Activated CD8-positive, alpha-beta memory T cell treated with anti-CD3 and anti-CD28 coated beads for 1 hour (primary cell): ENCODE measurements at places on chromosomes 6 and 20.

- no peak for DNase-seq
Observed at GRCh38 chr6:21455071-21455470, 138.5 kb upstream of the SOX4 start.

DNA sequence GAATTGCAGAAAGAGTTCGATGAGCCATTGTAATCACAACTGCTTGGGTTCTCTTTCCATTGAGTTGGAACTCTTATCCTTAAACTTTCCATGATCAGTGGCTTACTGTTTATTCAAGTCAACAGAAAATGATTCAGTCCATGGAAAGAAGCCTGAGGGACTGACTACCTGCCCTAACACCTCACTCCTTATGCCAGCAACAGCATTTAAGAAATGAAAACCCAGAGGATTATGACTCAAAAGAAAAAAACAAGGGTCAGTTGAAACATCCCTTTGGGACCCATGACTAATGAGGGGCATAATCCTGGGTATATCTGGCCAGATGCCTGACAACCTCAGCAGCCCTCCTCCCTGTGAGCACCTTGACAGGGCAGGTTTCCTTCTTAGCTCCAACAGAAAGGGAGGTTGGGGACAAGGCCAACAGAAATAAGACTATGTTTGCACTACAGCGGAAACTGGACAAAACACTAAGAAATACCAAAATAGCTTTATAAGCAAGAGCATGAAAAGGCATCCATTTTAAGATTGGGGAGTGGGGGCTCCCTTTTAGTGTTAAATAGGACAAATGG is 106.7 kb downstream of the MAP3K5 start:
- no peak for DNase-seq

DNA sequence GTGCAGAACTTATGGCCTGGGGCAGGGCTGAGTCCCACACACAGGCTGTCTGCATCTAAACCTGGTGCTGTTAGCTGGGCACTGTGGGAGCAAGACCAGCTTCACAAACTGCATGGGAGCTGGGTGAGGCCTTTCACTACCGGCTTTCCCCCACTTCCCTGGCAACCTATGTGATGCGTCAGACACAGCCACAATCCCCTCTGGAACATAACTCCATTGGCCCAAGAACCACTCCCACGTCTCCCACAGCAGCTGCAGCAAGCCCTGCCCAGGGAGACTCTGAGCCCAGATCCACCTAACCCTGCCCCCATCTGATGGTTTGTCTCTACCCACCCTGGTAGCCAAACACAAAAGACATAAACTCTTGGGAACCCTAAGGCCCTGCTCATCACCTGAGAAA is 9.3 kb downstream of the WDR27 start:
- no peak for DNase-seq

DNA sequence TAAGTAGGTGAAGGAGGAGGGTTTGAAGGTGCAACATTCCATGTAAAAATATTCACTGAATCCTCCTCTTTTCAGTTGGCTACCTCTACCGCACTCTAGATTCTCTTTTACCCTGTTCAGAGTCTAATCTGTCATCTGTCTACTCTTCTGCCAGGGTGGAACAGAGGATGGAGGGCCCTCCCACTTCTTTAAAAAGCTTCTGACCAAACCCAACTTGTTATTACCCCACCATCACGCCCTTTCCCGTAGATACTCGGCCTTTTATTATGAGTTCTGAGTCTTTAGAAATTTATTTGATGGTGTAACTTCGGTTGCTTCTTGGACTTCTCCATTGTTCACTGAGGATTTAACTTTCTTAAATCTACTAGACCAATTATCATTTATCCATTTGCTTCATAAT is 11.7 kb downstream of the STX11 start:
- no peak for DNase-seq

DNA sequence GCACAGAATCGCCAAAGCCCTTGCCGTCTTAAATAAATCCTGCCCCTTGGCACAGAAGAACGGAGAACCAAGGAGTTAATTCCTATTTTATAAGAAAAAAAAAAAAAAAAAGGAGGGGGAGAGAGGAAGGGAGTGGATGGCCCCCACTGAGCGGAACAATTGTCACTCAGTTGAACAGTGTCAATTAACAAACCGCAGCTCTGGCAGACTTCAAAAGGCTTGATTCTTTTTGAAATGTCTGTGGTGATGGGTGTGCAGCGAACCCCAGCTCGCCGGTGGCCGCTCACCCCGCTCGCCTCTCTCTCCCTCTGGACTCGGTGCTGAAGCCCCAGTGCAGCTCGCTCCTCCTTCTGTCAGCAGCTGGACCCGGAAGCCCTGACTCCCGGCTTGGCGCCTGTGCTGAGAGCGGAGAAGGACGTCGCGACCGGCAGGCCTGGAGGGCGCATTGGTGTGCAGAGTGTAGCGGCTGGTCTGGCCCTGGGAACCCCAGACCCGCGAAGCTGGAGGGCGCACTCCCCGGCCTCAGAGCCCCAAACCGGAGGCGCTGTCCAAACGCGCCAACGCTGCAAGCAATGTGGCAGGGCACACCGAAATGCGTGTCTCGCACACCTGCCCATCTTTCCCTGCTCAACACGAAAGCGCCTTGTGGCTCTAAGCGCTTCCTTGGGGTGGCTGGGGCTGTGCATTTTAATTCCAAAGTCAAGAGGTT is 3.4 kb downstream of the LINC00237 start:
- DNase-seq = no peak

DNA sequence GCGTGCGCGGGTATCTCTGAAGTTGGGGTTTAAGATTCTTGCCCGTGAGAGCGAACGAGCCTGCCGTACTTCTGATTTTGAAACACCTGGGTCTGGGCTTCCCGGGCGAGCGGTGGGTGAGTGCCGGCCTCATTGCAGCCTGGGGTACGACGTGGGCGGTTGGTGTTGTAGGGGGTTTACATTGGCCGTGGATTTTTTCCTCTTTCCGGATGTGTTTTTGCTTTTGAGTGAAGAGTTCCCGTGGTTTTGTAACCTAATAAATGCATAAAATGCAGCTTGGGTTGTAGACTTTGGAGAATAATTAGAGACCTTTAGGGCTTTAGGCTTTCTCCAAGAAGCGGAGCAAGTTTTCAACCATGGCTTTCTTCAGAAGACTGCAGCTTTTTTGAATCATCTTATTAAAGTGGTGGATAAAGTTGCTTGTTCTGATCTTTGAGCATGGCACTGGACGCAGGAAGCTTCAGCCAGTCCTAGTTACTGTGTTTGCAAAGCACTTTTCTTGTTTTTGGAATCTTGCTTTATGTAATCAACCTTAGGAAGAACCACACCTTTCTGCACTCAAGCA is 314 bp downstream of the FARS2 start:
- no peak for DNase-seq

- DNase-seq = no peak
Observed at GRCh38 chr6:96783307-96783706, 54.0 kb downstream of the GPR63 start.

DNA sequence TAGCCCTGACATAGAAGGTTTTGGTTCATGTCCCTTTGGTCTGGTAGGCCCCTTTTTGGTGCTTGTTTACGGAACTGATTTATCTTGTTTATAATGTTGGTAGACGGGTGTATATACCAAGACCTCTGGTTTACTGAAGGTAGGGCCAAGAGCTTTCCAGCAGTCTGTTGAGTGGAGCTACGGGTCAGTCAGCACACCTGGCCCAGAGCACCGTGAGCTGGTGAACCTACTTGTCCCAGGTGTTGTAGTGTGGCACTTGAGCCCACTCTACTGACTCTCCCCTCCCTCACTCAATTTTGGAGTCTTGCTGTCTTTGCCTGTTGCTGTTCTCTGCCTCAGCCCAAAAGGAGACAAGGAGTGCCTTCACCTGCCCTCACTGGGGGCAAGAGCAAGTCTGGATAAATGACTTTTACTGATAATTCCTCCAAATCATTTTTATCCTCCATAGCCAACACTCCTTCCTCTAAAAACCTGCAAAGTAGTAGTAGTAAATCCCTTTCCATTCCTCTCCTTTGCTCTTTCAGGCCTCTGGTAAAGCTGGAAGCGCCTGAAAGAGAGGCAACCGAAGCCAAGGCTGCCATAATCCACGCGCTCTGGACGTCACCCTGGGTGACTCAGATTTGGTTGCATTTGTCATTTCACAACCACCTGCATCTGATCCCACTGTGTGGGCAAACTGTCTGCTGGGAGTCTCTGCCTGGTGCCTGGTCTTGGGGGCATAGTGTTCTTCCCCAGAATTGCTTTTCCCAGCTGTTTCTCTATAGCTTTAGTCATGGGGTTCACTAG is 22.2 kb downstream of the RREB1 start:
- no peak for DNase-seq

DNA sequence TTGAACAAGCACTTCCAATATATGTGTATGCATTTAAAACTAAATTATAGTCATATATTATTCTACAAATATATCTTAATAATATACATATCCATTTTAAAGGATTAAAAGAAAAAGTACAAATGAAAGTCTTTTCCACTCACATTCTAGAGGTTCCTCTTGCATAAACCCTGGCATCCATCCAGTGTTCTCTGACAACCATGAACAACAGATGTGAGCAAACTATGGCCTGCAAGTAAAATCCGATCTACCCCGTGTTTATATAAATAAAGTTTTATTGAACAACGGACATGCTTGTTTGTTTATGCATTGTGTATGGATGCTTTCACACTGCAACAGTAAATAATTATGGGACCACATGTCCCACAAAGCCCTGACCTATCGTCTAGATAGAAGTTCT is 1122.3 kb downstream of the EPHA7 start:
- no peak for DNase-seq

GRCh38 chr6:43476746-43477145 is 624 bp upstream of the TJAP1 start:
- DNase-seq = no peak
